ENCODE measurements at places on chromosomes 5 and 9. TPM values are rescaled to one million over a fixed set of nuclear protein-coding genes. Genes with fewer than 3 reads are reported as not detected.

GRCh38 chr9:122806661-122807060 is 6.7 kb downstream of the OR1K1 start:
- peaks cover 31% of the 10 kb centered on the region for H3K4me1 ChIP-seq
- peaks cover 2% of the 10 kb centered on the region for H3K36me3 ChIP-seq
- peaks cover 2% of the 10 kb centered on the region for H3K27me3 ChIP-seq
- DNase-seq: no peak
- H3K27ac ChIP-seq: peak overlapping the region; percentile 57

DNA sequence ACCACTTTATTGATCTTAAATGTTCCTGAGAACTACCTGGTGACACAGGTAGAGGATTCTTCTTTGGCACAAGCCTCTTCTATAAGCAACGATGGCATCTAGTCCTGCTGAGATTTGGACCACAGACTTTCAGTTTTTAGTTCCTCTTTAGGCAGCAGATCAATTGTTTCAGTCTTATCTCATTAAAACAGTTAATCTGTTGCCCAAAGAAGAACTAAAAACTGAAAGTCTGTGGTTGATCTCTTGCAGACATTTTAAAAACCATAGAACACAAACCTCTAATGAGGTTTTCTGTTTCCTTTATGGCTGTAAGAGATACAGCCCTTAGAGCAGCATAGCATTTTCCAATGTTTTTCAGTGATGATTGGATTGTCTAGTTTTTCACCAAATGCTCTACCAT is 480.9 kb downstream of the MTRR start:
- H3K36me3 ChIP-seq: no peaks in the 10 kb centered on the region
- DNase-seq: no peak
- no peaks in the 10 kb centered on the region for H3K27me3 ChIP-seq
- no peak overlapping the region for H3K4me3 ChIP-seq
- H3K4me1 ChIP-seq: no peaks in the 10 kb centered on the region

DNA sequence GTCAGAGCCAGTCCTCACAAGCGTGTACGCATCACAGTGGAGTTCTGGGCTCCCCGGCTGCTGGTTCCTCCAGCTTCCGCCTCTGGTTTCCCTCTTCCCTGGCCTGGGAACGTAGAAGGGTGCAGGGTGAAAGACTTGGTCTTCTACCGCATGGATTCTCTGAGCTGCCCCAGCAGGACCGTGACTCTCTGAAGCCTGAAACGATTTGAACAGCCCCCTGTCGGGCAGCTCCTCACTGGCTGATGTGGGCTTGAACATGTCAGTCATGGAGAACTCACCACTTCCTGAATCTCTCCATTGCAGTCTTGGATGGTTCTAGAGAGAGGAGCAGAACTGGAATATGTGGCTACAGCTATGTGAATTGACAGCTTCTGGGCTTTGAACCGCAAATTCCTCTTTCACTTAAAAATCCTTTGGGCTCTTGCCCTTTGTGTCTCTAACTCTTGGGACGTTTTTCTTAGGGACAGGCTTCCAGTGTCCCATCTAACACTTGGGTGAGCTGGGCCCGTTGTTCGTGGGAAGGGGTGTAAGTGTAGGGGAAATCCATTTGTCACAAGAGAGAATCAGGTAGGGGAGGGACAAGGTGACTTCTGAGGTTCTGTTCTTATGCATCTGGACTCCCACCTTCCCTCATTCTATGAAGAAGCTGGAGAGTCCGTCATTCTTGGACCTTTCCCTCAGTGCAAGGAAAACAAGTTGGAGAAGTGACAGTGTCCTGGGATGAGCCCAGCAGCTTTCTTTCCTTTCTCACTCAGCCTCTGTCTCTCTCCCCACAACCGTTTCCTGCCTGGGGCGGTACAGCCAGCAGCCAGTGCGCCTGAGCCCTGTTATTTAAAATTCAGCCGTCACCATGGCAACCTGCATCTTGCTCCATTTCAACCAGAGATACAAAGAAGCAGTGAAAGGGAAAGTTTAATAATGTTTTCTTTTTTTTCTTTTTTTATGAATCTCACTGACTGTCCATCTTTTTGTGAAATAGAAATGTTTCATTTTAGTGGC is 84.7 kb downstream of the PTTG1 start:
- peaks cover 68% of the 10 kb centered on the region for H3K4me1 ChIP-seq
- peaks cover 2% of the 10 kb centered on the region for H3K27me3 ChIP-seq
- peaks cover 1% of the 10 kb centered on the region for H3K36me3 ChIP-seq
- peak overlapping the region; percentile 67 for H3K4me3 ChIP-seq
- peak overlapping the region; percentile 90 for H3K27ac ChIP-seq

- no peaks in the 10 kb centered on the region for H3K36me3 ChIP-seq
- no peak overlapping the region for H3K4me3 ChIP-seq
- no peak overlapping the region for H3K27ac ChIP-seq
- no peaks in the 10 kb centered on the region for H3K4me1 ChIP-seq
- no peaks in the 10 kb centered on the region for H3K27me3 ChIP-seq
Observed at GRCh38 chr5:147760086-147760875, 22.2 kb downstream of the JAKMIP2 start.

The NSG2 gene
- not detected for total RNA-seq

- no peaks in the 10 kb centered on the region for H3K36me3 ChIP-seq
- peaks cover 3% of the 10 kb centered on the region for H3K27me3 ChIP-seq
- H3K4me3 ChIP-seq: no peak overlapping the region
Observed at GRCh38 chr5:40983781-40984180, 74.5 kb downstream of the C7 start.

DNA sequence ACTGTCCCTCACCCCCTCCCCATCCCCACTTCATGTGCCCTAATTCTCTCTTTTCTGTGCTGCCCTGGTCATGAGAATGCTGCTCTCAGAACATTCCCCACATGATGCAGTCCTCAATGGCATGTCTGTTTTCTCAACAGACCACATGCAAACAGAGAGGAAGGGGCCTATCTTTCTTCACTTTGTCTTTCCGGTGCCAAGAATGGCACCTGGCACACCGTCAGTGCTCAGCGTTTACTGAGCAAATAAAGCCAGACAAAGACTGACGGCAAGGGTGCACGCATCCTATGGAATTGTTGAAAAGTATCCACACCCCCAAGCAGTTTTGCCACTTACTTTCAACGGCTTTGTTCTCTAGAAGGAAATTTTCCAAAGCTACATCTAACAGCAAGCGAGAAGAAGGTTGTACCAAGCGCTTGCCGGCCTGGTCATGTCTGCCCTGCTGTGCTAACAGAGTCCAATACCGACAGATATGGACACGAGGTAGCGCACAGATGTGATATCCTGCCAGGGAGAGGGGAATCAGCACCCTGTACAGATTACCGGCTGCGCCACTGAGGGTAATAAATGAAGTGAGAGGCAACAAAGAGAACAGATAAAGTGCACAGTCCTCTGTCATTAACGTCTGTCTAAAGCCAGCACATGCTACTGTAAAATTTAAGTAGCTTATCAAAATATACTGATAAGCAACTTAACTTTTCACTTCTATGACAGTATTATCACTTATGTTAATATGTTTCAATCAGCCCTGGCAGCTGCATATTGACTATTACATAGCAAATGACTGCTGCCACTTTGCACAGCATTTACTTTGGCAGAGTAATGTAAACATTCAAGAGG is 251.7 kb downstream of the DENND1A start:
- no peak for DNase-seq
- no peak overlapping the region for H3K27ac ChIP-seq
- H3K4me1 ChIP-seq: peaks cover 20% of the 10 kb centered on the region

DNA sequence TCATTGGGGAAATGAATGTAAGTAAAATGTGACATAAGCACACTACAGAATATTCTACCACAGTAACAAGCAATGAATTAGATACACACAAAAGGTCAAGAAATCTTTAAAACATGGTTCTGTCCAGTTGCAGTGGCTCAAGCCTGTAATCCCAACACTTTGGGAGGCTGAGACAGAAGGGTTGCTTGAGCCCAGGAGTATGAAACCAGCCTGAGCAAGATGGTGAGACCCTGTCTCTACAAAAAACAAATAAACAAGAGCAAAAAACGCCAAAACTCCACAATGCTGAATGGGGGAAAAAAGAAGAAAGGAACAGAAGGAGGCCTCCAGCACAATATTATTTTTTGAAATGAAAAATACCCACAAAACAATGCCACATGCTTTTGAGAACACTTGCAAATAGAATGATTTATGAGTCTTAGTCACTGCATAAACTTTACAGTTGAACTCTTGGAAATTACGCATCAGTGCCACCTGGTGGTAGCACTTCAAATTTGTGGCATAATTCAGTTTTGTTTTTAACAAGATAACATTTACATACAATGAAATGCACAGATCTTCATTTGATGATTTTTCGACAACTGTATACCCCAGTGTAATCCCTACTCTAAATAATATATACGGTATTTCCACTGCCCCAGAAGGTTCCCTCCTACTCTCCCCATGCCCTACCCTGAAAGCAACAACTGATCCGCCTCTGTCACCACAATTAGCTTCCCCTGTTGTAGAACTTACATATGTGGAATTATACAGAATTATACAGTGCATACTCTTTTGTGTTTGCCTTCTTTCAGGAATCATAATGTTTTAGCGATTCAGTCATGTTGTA is 14.4 kb upstream of the SPINK4 start:
- no peak overlapping the region for H3K4me3 ChIP-seq
- peak overlapping the region; percentile 70 for H3K27ac ChIP-seq
- DNase-seq: peak; percentile 55
- no peaks in the 10 kb centered on the region for H3K36me3 ChIP-seq
- peaks cover 36% of the 10 kb centered on the region for H3K4me1 ChIP-seq

- no peak for DNase-seq
- H3K27me3 ChIP-seq: no peaks in the 10 kb centered on the region
Observed at GRCh38 chr5:11027660-11028059, 266.6 kb upstream of the DAP start.

DNA sequence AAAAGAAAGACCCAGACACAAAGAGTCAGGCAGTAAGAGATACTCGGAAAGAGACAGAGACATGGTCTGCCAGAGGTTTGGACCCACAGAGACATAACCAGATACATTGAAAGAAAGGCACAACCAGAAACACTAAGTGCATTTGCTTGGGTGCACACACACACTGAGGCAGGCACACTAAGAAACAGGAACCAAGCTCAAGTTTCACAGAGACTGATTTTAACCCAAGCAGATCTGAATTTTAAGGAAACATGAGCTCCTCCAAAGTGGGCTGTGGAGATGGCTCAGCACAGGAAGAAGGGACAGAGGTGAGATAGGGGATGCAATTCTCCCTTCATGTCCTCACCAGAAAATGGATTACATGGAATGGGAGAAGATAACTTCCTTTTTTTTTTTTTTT is 9.5 kb downstream of the AQP3 start:
- H3K4me3 ChIP-seq: no peak overlapping the region
- H3K4me1 ChIP-seq: peaks cover 54% of the 10 kb centered on the region
- H3K36me3 ChIP-seq: peaks cover 16% of the 10 kb centered on the region
- H3K27me3 ChIP-seq: no peaks in the 10 kb centered on the region
- no peak for DNase-seq

GRCh38 chr9:104611213-104611612 is 5.8 kb upstream of the OR13C2 start:
- no peak for DNase-seq
- H3K27ac ChIP-seq: no peak overlapping the region
- no peaks in the 10 kb centered on the region for H3K36me3 ChIP-seq
- H3K27me3 ChIP-seq: no peaks in the 10 kb centered on the region

- no peaks in the 10 kb centered on the region for H3K4me1 ChIP-seq
- no peak for DNase-seq
- H3K27ac ChIP-seq: no peak overlapping the region
- H3K4me3 ChIP-seq: no peak overlapping the region
- peaks cover 1% of the 10 kb centered on the region for H3K36me3 ChIP-seq
Observed at GRCh38 chr5:116273448-116274242, 188.8 kb downstream of the COMMD10 start.

The NEUROG1 gene
- not detected for total RNA-seq

GRCh38 chr5:80160242-80160641 is 95.6 kb downstream of the SERINC5 start:
- no peaks in the 10 kb centered on the region for H3K27me3 ChIP-seq
- H3K4me3 ChIP-seq: no peak overlapping the region
- no peak overlapping the region for H3K27ac ChIP-seq

DNA sequence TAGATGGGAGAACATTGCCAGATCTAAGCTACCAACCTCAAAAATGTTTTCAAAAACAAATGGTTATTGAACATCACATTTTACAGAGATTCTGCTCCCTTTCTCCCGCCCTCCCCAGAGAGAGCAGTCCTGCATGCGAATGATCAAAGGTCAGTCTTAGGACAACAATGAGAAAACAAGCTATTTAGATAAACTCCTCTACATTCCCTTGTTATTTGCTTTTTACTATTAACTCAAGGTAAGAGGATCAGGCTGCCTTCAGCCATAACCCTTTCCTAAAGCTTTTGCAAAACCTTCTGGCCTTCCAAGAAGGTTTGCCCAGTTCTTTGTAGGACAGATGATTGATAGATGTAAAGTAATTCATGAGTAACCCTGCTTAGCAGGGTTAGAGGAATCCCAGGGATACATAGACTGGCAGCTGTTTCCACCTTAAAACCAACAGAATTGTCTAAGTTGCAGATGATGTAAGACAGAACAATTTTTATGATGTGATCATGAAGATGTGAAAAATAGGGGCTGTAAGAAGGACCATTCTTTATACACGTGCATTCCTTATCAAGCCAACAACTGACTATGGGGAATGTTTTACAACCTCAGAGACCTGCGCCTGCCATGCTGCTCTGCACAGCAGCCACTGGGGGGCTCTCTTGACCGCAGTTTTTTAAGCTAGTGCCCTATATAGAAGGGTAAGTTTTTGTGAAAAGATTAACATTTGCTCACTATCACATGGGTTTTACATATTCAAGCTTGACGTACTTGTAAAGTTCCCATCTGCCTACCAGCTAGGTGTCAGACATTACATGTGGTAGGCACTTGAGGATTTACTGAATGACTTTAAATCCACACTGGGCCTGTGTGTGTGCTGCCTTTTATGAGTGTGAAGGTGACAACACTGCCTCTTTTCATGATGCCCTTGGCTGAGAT is 2.3 kb upstream of the ZNF782 start:
- peaks cover 42% of the 10 kb centered on the region for H3K4me1 ChIP-seq
- no peak overlapping the region for H3K4me3 ChIP-seq
- DNase-seq: peak; percentile 50
- peaks cover 11% of the 10 kb centered on the region for H3K36me3 ChIP-seq
- no peak overlapping the region for H3K27ac ChIP-seq
- peaks cover 21% of the 10 kb centered on the region for H3K27me3 ChIP-seq

DNA sequence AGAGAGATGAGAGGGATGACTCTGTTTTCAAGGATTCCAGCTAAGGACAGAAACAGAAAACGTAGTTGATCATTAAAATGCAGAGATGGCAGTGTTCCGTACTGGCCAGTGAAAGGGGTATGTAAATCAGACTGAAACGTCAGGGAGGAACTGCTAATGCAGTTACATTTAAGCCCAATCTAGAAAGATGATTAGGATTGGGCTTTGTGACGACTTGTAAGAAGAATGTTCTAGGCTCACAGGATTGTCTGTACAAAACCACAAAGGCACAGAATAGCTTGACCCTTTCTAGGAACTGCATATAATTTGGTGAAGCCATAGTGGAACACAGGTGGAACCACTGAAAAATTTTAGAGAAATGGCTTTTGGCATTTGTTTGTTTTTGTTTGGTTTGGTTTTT is 55.6 kb upstream of the TESK1 start:
- H3K36me3 ChIP-seq: no peaks in the 10 kb centered on the region
- H3K27ac ChIP-seq: no peak overlapping the region
- DNase-seq: no peak
- no peaks in the 10 kb centered on the region for H3K4me1 ChIP-seq
